ENCODE measurements at places on chromosomes 7 and 10.

DNA sequence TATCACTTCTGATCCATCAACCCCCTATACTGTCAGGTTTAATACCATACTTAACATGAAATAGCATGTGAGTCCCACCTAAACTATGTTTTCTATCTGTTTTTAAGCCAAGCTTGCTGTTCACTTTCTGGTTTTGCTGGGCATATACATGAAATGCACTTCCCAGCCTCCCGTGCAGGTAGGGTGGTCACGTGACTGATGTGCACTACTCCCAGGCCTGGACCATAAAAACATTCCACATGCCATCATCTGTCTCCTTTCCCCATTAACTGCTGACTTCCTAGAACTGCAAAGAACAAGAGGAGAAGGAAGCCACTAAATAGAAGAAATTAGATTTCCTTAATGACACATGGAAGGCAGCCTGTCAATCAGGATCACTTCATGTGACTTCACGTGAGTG, 40.1 kb upstream of the CALD1 start:
- DNase-seq: no peak

DNA sequence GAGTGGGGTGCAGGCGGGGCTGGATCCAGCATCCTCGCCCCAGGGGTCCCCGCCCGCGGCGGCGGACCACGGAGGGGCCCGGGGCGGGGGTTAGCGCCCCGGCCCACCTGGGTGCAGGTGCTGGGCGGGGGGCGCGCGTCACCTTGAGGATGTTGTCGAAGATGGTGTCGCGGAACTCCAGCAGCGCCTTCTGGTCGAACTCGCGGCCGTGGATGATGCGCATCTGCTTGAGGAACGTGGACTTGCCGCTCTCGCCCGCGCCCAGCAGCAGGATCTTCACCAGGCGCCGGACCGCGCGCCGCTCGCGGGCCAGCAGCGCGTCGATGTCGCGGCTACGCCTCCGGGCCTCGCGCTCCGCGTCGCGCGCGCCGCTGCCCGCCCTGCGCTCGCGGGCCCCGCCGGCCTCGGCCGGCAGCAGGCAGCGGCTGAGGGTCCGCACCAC, 376 bp downstream of the GNA12 start:
- DNase-seq: no peak

- no peak for DNase-seq
Measured at GRCh38 chr10:60795465-60796202, 17.4 kb downstream of the CDK1 start.

- DNase-seq: no peak
Measured at GRCh38 chr7:42283553-42283952, 46.5 kb upstream of the GLI3 start.

- DNase-seq: no peak
Measured at GRCh38 chr7:156204820-156205219, 392.6 kb upstream of the SHH start.

- DNase-seq: no peak
Measured at GRCh38 chr7:128809363-128809762, 17.6 kb downstream of the CCDC136 start.

DNA sequence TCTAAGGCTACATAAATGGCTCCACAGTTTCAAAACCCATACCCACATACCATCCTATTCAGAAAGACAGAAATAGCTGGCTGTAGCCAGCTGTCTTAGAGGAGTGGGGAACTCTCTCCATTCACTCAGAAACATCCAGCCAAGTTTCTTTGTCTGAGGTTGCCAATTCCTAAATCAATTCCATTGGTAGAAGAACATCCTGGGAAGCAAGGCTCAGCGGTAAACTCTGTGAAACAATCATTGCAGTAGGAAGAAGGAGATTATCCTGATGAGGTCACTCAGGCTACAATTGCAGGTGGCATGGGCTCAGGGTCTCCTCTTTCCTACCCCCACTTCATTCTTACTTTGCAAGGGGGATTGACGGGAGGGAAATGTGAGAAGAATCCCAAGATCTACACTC, 154.0 kb downstream of the ETV1 start:
- DNase-seq: no peak

GRCh38 chr7:1912593-1913465, 242.8 kb downstream of the ELFN1 start:
- no peak for DNase-seq

DNA sequence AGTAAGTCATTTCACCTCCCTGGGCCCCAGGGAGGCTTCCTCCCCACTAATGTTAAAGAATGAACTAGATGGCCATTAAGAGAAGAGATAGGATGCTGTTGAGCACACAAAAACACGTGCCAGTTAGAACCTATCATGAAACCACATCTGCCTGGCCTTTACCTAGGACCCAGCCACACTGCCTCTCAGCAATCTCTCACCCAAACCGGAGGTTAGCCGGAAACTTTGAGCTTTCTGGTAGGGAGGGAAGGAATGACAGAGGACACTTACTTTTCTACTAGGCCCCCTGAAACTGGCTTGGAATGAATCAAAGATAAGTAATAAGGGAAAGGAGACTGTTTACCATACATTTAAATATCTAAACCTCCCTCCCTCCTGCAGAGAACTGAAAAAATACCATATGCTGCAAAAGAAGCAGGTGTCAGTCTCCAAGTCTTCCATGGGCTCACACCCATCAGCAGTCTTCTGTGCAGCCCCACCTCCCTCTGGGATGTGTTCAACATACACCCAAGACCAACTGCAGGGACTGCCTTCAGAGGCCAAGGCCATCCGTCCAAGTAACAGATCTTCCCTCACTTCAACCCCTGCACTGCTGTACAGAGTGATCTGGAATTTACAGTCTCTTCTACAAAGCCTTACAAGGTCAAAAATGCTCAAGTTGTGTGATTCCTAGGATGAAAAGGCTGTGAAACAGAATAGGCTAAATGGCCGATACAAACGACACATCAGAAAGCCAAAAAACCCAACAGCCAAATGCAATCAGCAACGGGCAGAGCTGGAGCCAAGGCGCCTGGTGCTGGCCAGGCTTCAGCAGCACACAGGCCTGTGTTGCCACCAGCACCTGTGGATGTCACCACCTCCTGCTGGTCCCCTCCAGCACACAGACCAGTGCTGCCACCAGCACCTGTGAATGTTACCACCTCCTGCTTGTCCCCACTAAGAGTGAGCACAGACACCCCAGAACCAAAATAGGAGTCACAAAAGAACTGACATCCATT, 42.4 kb downstream of the SORBS1 start:
- DNase-seq: no peak

DNA sequence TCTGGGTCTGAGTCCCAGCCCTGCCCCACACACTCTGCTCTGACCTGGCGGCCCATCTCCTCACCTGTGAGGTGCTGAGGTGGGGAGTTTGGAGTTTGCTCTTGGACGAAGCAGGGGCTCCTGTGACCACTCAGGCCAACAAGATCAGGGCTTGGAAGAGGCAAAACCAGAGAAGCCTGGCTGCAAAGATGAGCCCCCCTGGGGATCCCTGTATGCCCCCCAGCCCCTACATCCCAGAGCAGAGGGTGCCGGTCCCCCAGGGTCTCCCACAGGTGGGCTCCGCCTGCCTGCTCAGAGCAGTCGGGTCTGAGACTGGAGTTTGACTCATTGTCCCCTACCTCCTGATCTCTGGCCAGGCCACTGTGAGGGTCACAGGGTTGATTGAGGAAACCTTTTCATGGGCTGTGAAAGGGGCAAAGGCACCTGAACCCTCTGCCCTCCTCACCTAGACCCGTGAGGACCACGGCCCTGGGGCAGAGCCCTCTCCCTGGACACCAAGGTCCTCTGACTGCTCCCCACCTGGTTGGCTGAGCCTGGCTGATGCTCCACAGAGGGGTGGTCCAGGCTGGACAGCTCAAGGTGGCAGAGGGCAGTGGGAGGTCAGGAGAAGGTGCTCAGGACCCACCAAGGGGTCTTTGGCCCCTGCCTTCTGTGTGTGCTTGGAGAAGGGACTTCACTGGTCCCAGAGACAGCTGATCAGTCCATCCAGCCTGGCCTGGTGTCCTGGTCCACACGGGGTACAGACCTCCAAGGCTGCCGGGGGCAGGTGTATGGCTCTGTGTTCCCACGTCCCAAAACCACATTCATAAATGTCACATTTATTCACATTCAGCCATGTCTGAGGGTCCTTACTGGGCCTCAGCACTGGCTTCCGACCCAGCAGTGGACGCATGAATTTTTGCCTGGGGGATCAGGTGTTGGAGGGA, 9.1 kb upstream of the SCART1 start:
- no peak for DNase-seq

DNA sequence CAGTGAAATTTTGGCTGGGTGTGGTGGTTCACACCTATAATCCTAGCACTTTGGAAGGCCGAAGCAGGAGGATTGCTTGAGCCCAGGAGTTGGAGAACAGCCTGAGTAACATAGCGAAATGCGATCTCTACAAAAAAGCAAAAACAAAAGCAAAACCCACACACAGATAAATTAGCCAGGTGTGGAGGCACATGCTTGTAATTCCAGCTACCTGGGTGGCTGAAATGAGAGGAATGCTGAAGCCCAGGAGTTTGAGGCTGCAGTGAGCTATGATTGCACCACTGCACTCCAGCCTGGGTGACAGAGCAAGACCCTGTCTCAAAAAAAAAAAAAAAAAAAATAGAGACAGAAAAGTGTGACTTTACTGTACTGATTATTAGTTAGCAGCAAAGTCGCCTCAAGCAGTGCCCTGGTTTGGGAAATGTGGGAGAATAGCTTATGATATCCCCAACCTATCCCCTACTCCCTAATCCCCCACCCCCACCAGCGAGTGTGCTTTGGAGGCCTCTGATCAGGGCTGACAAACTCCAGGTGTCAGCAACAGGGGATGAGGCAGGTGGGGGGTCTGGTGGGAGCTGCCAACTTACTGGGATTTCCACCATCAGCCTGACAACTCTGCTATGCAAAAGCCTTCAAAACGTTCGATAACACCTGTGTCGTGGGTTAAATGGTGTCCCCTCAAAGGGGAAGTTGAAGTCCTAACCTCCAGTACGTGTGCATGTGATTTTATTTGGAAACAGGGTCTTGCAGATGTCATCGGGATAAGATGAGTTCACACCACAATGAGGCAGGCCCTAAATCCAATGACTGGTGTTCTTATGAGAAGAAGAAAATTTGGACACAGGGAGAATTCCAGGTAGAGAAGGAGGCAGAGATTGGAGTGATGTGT, 124.7 kb upstream of the SDK1 start:
- DNase-seq: no peak

DNA sequence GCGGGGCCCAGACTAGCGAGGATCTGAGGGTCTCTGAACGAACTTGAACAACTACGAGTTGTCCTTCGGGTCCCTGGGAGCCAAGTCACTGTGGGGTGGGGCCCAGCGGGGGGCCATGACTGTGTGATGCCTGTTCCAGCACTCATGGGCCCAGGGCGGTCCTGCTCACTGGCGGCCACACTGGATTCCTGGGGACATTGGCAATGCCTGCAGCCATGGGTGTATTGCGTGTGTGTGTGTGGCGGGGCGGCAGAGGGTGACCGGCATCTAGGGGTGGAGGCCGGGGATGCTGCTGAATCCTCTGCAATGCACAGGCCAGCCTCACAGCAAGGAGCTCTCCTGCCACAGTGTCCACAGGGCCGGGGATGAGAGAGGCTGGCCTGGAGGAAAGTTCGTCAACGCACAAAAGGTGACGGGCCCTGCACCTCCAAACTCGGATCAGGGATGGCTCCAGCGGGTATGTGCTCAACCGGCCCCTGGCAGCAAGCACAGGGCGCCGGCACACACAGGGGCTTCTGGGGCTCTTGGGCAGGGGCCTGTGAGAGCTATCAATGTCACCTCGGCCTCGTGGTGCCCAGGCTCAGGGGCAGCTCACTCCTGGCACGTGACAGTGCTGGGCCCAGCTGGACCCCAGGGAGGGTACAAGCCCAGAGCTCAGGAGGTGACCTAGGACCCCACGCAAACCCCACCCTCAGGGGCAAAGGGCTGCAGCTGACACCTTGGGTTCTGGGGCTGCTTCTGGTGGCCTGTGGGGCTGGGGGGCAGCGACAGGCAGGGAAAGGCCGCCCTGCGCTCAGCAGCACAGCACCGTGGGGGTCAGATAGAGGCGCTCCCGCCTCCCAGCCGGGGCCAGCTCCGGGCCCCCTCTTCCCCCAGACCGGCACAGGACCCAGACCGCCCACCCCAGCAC, 27.9 kb downstream of the PAPOLB start:
- no peak for DNase-seq

- DNase-seq: no peak
Measured at GRCh38 chr7:79341902-79342301, 111.6 kb downstream of the MAGI2 start.

DNA sequence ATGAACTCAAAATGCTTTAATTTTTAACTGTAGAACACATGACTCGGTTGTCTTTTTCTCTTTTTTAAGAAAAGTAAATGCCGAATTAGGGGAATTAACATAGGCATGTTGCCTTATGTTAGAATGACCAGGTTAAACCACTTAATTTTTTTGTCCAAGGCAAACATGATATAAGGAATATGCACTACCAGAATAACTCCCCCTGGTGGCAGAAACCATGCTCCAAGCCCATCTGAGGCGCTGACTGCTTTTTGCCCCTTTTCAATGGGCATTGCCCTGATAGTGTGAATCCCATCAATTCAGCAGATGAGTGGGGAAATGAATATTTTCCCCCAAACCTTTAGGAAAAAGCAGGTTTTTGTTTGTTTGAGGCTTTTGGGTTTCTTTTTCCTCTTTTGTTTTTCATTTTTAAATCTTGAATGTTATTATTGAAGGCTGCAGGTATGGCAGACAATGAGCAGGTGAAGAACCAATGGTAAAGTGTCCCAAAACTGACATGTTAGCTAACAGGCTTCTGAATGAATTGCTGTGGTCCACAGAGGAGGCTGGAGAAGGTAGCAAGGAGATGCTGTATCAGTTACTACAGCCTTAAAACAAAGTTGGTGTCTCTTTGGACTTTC, 284.3 kb downstream of the SORCS3 start:
- DNase-seq: no peak

GRCh38 chr10:90751107-90751997, 106.5 kb downstream of the HTR7 start:
- no peak for DNase-seq
